Mesenteric fat pad (tissue), 1 donor: ENCODE measurements at places on chromosomes 4 and X.

DNA sequence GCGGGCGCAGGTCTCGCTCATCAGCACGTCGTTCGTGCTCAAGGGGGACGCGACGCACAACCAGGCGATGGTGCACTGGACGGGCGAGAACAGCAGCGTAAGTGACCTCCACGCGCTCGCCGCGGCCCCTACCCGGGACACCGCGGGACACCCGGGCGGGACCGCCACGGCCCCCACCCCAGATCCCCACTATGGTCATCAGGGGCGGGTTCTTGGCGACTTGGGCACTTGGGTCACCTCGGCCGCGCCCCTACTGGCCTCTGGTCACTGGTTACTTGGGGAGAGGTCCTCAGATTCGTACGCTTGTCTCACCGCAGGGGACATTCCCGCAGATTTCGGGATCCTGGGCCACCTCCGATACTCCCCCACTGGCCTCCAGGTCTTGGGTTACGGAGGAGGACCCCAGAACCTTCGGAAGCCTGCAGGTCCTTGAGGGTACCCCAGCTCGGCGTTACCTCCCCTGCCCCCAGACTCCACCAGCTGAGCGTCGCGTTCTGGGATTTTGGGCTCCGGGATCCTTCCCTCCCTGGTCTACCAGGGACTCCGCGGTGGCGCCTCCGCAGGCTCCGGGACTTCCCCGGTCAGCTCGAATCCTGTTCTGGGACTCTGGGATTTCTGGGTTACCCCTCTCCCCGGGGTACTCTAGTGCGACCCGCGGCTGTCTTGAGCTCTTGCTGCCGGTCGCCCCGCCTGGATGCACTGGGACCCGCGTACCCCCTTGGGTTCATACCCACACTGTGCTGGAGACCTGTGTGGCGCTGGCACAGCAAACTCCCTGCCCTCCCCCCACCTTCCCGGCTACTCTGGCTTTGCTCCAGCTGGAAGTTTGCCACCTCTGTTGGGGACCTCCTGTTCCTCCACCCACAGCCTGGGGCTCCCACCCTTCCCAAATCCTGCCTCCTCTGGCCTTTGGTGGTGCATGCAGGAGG is 956 bp downstream of the SORCS2 start:
- DNase-seq, result peak; percentile 87

DNA sequence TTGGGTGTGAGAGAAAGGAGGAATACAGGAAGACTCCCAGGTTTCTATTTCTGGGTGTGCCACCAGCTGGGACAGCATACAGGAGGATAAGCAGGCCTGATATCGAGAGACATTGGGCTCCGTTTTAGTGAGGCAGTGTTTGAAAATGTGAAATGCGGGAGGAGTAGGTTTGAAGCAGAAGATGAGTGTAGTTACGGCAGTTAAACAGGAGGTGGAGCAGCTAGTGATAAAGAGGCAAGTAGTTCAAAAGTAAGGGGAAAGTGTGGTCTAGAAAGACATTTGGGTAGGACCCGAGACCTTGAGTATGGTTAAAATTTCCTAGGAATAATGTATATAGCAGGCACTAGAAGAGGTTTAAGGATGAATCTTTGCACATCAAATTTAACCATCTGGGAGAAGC is 42.4 kb downstream of the DCUN1D4 start:
- no peak for DNase-seq

DNA sequence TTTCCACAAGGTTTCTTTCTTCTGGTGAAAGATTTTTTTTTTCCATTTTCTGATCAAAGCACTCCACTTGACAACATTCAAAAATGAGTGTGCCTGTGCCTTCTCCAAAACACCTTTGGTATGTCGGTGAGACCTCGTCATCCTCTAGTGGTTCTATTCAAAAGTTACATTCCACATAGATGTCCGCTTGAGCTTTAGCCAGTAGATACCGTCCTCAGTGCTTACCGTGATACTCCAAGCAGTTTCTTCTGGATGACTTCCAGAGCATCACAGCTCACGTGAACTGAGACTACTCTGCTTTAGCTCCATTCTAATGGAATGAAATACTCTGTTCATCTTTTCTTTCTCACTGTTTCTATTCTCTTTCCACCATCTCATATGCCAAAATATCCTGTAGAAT is 38.2 kb upstream of the VEGFC start:
- no peak for DNase-seq

DNA sequence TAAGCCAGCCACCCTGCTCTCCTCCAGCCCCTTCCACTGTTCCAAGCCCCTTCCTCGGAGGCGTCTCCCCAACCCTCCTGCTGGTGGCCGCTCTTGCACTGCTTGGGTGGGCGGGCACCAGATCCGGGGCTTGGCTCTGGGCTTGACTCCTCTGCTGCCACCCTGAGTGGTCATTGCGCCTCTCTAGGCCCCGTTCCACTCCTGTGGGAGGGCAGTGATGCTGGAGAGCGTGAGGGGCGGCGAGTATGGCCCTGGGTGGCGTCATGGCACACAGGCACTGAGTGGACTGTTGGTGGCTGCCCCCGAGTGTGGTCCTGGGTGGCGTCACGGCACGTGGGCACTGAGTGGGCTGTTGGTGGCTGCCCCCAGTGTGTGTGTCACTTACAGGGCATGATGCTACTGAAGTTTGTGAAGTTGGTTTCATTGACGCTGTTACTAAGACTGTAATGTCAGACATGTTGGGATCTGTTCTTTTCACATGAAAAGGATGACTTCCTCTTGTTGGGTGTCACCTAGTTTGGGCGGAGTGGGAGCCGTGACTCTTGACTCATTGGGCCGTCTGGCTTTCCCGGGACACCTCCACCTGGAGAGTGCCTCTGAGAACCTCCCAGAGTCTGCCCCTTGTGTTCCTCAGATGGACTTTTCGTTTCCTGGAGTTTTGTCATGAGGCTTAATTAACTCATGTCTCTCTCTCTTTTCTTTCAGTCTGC is 55.9 kb upstream of the HGFAC start:
- peak; percentile 87 for DNase-seq

- no peak for DNase-seq
Observed at GRCh38 chr4:100842856-100843255, 325.0 kb upstream of the EMCN start.

DNA sequence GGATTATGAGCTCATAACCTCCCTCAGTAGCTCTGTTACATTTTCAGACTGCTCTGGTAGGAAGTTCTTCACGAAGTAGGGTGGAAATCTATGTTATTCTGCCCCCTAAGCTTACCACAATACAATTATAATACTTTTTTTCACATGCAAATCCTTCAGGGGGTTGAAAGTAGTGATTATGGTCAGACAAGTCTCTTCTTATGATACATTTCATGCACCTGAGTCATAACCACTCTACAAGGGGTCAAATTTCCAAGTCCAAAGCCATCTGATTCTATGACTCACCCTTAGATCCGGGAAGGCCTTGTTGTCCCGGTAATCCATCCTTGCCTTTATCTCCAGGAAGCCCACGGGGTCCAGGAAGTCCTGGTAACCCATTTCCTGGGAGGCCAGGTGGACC is 95.2 kb downstream of the ATG4A start:
- DNase-seq, result no peak

DNA sequence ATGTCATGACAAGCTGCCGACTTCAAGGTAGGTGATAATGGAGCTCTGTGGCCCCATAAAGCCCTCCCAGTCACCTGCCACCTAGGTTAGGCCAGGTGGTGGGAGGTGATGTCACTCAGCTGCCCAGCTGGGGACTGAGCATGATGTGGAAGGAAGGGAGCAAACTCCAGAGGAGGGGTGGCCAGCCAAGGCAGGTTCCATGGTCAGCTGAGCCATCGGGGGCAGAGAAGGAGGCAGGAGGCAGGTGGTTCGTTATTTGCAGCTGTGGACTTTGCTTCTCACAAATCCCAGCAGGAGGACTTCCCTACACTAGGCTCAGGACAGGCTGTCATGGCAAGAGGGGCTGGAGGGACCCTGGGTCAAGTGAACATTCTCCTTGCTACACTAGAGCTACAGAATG is 2.1 kb downstream of the CCDC120 start:
- no peak for DNase-seq

DNA sequence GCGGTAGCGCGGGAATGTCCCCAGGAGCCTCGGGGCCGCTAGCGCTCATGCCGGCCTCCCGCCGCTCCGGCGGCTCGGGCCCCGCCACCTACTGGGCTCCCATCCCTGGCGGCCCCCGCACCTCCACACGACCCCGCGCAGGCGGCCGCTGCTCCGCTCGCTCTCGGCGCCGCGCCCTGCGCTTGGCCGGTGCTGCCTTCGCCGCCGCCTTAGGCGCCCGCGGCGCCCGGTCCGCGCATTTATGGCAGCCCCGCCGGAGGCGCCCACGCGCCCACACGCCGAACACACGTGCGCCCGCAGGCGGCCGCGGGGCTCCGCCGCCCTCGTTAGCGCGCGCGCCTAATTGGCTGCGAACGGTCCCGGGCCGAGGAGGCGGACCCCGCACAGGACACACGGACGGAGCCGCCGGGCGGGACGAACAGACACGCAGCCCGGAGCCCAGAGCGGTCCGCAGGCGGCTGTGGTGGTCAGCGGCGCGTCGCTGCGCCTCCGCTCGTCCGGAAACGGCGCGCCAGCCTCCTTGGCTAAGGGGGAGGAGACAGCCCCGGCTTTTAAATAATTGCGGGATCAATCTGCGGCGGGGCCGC is at the start of gene NKX1-1:
TSS of gene NKX1-1 (minus strand) at position 49 of the 587 bp plus-strand sequence. CDS start at position 49, 0 bp downstream.
- DNase-seq, result peak; percentile 88

DNA sequence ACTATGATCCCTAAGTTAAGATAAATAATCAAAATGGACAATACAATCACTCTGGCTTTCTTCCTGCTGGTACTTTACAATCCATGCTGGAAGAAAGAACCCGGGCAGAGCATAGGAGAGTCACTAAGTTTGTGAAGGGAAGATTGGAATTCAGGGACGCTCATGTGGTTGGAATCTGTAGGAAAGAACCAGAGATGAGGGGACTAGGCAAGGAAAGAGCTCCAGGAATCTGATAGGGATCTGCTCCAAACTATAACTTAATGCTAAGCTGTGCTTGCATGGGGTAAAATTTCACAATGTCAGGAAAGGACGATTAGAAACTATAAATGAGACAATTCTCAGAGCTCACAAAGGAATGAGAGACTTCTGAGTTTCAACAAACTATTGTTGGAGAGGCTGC is 167.5 kb downstream of the ADGRA3 start:
- DNase-seq, result no peak

DNA sequence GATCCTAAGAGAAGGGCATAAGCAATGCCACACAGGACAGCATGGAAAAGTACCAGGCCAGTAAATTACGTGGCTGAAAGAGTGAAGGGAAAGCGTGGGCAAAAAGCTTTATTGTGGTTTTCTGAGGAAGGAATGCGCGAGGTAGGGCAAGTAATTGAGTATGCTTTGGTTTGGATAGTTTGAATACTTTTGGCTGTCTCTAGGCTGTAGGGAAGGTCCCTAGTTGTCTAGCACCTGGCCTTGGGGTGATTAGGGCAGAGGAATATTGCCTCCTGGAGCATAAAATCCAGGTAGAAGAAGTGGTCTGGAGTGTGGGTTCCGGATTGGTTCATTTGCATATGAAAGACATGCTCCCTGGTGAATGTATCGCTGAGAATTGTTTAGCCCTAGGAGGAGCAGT is 46.4 kb upstream of the NALF2 start:
- DNase-seq, result no peak

DNA sequence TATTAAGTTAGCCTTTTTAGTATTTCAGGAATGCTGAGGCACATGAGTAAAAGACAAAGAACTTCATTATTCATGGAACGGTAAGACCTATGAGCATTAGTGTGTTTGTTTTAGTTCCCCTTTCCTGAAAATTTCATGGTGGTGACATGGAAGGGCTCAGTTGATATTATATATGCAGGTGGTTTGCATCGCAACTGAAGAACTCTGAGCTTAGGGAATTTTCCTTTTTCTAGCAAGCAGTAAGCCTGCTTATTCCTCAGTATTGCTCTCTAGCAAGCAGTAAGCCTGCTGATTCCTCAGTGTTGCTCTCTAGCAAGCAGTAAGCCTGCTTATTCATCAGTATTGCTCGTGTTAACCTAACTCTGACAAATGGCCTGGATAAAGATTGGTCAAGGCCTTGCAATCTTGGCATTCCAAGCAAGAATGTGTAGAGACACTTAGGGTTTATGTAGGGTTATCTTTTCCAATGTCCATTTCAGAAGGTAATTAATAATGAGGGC is 37.7 kb upstream of the MAGEB18 start:
- DNase-seq, result no peak

GRCh38 chr4:154329268-154329868 is 162.2 kb downstream of the DCHS2 start:
- DNase-seq, result no peak

GRCh38 chr4:150641612-150642011 is 59.7 kb downstream of the MAB21L2 start:
- no peak for DNase-seq

- no peak for DNase-seq
Observed at GRCh38 chr4:5004496-5004895, 14.8 kb downstream of the CYTL1 start.

- DNase-seq, result no peak
Observed at GRCh38 chr4:17273047-17273446, 238.8 kb downstream of the QDPR start.

DNA sequence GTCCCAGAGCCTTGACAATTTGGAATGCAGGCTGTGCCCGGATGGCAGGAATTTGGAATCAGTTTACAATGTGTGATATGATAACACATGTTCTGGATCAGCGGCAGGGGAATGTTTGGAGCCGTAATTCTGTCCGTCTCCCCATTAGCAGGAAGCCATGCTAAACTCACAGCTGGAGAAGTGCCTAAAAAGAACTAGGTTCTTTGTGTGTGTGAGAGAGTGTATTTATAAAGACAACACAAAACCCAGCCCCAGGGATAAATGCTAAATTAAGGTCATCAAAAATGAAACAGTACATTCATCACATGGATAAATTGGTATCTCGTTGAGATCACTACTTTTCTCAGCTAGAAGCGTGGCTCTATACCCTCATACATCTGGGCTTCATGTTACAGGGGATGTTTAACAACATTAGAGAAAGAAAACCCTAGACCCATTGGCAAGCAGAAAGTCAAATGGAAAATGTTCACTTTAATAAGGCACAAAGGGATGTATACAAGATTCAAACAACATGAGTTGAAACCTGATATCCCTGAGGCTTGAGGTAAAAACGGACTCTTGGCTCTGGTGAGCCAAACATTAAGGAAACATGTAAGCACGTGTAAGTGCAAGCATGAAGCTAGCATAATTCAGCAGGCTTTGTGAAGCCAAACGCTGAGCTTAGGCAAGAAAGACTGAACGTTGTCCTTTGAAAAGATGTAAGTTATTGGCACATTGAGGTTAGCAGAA is 18.0 kb upstream of the TMEM131L start:
- DNase-seq, result no peak

- DNase-seq, result no peak
Observed at GRCh38 chrX:10381193-10381592, 224.4 kb downstream of the CLCN4 start.

- no peak for DNase-seq
Observed at GRCh38 chr4:16582526-16582925, 315.9 kb downstream of the LDB2 start.

DNA sequence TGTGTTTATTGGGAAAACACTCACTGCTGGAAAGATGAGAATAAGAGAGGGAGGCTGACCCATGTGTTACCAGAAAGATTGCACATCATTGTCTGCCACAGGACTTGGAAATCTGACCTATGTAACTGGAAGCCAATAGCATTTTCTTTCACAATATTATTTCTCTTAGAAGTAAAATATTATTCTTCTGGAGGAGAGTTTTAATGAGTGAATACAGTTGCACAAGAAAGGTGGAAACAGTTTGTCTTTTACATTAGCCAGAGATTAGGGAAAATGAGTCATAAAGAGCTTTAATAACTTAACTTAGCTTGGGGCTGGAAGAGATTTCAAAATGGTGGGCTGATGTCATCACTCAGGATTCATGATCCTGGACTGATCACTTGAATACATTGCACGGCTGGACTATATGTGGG is 31.5 kb upstream of the LNX1 start:
- no peak for DNase-seq

GRCh38 chr4:67809502-67809901 is 55.3 kb upstream of the GNRHR start:
- DNase-seq, result peak; percentile 62

GRCh38 chr4:110977554-110977953 is 354.7 kb upstream of the PITX2 start:
- DNase-seq, result no peak
